ENCODE measurements at places on chromosomes 7 and 10.
A peak's percentile ranks its signal among the peaks of the same experiment; 100 is the strongest.

DNA sequence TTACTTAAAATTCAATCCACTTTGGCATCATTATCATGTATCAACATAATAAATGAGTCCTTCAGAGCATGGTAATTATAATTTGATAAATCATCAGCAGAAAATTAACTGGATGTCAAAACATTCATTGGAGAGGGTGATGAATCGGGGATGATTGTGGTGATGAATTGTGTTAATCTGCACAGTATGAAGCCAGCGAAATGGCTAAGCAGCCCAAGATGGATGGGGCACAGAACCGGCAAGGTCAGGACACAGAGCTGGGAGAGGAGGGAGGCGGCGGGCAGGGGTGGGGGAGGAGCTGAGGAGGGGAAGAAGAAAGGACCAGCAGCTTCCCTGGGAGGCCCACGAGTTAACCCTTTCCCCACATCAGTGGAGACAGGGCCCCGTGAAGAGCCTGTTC is 536.1 kb downstream of the LRMDA start:
- DNase-seq: peak; percentile 29

DNA sequence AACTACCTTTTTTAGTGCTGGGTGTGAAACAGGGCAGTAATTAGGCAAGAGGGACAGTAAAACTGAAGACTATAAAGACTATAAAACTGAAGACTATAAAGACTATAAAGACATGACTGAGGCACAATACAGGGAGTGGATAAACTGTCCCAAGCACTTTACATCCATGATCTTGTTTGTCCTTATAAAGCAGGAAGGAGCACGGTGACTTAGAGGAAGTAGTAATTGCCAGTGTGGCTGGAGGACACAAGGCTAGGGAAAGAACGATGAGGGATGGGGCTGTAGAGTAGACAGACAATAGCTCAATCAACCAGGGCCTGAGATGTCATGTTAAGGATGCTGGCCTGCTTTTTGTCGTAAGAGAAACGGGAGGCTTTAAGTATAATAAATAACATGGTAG is 26.0 kb downstream of the DNAJC12 start:
- no peak for DNase-seq

DNA sequence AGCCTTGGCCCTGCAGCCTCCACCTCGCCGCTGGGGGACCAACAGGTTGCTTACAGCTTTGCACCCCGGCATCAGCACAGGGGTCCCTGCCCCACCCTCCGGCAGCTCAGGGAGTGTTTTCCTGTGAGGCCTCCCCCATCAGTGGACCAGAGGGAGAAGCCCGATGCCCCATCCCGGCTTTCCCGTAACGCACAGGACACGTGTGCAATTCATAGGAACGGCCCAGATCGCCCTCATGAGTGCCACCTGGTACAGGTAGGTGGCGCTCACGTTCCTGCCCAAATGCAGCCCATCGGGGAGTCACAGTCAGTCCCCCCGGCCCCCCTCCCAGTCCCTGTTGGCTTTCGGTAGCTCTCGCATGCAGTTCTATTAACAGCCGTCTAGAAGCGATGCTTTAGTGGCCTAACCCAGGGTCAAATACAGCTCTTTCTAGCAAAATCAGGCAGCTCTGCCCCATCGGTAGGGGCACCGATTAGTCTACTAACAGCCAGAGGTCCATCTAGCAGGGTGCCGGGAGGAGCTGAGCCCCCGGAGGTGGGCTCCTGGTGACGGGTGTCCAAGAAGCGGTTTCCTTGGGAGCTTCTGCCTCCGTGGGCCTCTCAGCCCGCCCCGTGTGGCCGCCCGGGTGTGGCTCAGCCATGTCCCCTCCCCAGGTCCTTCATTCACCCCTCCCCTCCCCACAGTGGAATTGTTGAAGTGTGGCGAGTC is 48.4 kb upstream of the GTF2IRD1 start:
- DNase-seq: no peak

DNA sequence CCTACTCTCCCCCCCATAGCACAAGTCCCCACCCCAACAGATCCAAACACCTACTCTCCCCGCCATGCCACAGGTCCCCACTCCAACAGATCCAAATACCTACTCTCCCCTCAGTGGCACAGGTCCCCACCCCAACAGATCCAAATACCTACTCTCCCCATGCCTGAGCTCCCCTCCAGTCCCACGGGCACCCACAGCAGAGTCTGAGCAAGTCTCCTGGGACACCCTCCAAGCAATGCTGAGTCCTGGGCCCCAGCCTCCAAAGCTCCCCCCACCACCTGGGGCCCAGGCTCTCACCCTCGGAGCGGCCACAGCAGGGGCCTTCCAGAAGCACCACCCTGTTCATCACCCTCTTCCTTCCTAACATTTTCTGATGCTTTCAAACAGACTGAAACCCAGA is 63.9 kb upstream of the DNAAF5 start:
- DNase-seq: no peak

DNA sequence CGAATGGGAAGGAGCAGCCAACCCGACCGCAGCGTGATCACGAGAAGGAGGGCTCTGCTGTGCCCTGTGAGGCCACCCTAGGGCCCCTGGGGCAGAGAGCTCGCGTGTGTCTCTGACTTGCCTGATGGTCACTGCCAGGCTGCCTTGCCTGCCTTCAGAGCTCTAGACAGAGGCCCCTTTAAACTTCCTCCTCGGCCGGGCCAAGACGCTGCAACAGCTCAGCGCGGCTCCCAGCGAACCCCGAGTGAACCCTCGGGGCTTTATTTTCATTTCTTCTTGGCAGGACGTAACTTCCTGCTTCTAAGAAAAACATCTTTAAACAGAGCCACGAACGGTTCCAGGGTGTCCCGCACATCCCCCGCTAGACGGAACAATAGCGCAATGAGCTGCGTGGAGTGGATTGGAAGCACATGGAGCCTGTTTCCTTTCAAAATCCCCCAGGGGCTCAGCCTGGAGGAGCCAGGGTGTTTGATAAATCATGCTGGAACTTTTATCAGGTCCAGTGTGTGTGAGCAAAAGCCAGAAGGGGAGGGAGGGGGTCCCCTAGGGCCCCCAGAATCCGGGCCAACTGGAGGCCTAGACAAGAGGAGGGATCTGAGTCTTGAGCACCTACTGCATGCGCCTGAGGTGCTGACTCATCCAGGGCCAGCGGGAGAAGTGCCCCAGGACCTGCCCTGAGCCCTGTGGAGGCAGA is 134.1 kb upstream of the GDF10 start:
- DNase-seq: peak; percentile 89

DNA sequence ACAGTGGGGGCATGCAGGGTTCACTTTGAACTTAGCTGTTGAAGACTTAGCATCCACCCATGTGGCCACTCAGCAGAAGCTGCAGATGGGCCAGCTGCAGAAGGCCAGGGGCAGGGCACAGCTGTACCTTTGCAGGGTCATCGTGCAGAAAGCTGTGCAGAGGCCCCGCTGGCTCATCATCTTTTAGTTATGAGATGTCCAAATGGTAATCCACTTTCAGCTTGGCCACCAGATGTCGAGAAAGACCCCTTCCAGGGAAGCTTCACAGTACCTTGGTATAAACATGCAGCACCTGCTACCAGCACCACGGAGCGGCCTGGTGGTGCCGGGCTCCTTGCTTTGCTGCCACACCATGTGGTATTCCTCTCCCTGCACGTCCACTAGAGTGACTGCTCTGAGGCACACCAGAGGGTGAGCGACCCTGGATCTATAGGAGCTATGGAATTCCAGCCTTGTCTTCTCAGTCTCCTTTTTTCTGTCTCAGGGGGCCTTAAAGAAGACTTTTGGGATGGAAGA is 74.2 kb upstream of the LAMB4 start:
- no peak for DNase-seq

DNA sequence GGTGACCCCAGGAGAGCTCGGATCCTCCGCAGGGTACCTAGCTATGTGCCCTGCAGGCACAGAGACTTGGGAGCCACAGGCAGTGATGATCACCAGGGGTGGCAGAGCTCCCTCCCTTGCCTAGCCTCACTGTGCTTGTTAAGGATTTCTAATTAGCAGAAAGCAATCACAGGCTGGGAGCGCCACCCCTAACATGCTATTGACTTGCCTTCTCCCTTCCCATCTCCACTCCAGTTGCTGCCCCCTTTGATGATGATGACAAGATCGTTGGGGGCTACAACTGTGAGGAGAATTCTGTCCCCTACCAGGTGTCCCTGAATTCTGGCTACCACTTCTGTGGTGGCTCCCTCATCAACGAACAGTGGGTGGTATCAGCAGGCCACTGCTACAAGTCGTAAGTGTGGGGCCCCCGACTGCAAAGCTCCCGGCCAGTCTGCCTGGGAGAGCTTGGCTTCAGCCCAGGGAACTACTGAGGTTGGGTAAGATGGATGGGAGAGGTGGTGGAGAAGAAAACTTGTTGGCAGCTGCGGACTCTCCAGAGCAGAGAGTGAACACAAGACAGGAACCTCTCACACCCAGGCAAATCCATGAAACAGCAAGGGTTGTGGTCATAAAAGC is 1.2 kb downstream of the PRSS1 start:
- DNase-seq: no peak

DNA sequence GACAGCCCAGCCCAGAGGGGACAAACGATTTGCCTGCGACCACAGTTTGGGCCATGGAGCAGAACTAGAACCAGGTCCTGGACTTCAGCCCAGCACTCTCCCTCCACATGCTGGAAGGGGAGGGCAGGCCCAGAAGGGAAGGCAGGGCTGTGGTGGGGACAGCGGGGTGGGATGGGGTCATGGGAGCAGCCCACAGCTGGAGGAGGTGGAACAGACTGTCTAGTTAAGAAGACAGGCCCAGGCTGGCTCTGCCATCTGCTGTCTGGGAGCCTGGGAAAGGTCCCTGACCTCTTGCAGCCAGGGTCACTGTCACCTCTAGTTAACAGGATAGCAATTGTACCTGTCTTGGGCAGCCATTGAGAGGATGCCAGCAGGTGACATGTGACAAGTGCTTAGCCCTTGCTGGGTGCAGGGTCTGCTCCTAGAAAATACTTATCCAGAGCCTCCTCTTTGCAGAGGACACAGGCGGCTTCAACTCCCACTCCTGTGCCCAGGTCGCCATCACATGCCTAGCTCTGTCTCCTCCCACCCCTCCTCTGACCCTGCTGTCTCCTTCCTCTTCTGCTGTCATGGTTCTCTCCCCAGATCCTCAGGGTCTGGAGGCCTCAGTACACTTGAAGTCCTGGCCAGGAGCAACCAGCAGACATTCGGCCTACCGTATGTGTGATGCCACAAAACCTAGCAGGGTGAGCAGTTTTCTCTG is 37.0 kb upstream of the CHST15 start:
- DNase-seq: no peak

DNA sequence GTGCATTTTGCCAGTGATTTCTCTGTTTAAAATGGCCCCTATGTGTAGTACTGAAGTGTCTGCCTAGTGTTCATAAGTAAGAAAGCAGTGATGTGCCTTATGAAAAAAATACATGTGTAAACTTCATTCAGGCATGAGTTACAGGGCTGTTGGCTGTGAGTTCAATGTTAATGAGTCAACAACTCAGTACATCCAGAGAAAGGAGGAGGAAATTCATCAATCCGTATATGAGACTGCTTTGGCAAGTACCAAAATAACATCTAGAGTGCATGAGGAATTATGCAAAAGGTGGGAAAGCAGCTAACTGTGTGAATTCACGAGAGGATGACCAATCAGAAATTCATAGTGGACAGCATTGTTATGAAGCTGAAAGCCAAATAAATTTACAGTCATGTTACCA is 255.6 kb downstream of the ZEB1 start:
- no peak for DNase-seq

GRCh38 chr10:33798754-33799153 is 464.3 kb upstream of the NRP1 start:
- DNase-seq: no peak

DNA sequence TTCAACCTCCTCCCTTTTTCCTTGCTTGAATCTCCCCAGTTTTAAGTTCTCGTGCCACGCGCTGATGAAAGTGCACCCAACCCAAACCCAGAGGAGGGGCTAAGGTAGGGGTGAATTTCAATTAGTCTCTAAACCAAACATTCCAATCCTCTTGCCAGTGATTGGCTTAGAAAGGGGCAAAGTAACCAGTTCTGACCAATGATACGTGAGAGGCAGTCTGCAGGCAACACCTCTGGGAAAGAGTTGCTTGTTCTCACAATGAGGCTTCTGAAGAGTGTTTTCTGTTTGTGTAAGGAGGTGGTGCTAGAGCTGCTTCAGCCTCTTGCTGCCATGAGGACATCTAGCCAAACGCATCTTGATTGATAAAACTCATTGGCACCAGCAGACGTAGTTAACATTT is 21.8 kb downstream of the SLC35G1 start:
- no peak for DNase-seq
